Fibroblast of gingiva (primary cell): ENCODE measurements at places on chromosomes 1 and 21.

DNA sequence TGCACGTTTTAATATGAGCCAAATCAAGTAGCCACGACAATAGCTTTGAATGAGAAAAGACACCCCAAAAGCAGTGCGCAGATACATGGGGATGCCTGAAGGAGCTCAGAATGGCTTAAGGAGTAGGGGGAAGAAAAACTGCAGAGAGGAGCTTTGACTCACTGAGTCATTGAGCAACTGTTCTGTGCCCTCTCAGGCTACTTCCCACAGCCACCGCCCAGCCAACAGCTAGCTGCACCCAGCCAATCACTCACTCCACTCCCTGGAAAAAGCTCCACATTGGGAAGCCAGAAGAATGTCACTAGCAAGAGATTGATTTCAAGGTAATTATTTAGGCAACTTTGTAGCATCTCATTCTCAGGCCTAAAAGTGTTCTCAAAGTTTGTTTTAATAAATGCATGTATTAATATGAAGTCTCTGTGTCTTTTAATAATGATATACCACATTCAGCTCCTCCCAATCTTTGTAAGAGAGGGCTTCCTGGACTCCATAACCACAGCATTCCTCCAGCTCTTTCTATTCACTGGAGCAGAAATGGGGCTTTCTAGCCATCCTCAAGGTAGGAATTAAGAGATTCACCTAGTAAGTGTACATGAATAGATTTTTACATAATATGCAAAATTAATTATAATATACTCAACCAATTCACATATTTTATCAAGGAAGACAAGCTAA, 16.8 kb downstream of the DUSP10 start:
- DNase-seq = peak; percentile 63

DNA sequence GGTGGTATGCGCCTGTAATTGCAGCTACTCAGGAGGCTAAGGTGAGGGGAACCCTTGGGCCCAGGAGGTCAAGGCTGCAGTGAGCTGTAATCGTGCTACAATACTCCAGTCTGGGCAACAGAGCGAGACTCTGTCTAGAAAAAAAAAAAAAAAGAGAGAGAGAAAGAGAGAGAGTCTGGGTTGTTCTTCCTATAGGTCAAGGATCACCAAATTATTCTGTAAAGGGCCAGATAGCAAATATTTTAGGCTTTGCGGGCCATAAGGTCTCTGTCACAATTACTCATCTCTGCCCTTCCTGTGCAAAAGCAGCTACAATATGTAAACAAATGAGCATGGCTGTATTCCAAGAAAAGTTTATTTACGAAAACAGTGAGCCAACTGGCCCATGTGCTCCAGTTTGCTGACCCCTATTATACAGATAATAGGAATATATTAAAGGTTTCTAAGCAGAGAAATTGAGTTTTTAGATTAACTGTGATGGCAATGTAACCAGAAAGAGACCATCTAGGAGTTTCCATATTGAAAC, 2.1 kb downstream of the SASS6 start:
- DNase-seq = peak; percentile 42

DNA sequence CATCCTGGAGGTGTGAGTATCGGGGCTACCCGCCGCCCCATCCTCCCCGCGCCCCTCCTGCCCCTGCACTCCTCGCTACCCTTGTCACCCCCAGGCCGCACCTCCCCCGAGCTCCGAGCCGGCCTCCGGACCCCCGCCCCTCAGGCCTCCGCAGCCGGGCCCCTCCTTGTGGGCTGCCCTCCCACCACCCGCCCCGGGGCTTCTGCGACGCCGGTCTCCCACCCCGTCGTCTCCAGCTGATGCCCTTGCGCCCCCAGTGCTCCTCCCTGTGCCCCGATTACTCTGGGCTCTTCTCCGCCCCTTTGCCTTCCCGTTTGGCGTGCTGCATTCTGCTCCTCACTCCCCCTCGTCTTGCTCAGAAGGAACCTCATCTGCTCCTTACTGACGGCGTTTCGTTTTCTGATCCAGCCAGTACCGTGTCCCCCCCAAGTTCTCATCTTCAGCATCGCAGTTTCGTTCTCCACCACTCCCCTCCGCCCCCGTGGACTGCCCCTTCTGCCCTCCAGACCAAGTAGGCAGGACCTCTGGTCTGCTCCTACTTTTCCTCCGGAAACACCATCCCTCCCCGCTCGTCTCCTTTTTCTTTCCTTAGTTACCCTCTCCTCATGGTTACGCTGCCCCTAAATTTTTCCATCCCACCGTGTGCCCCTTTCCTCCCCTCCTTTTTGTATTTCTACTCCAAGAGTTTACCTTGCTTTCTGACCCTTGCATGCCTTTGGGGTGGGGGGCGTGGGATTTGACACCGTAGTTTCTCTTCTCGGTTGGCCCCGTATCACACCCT, 841 bp downstream of the SNX27 start:
- DNase-seq = peak; percentile 14

DNA sequence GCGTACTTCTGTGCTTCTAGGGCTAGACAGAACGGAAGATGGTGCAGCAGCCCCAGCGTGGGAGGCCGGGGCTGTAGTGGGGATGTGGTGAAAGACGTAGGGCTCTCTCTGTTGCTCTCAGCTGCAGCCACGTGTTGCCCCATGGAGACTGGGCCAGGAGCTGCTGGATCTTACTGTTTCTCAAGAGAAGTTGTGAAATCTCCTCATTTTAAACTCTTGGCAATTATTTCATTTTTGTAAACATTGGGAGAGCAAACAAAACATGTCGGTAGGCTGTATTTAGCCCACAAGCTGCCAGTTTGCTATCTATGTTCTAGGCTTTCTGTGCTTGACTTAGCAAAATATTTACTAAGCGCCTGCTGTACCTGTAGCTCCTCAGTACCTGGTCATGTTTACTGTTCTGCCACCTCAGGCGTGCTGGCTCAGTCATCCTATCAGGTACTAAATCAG, 15.9 kb upstream of the ELOA start:
- DNase-seq = peak; percentile 97

- no peak for DNase-seq
These were observed 8.7 kb upstream of the RGS4 start for GRCh38 chr1:163060343-163061007.

- DNase-seq = peak; percentile 52
These were observed 294.4 kb downstream of the PLPP3 start for GRCh38 chr1:56284928-56285327.

- no peak for DNase-seq
These were observed 93.0 kb upstream of the SMYD2 start for GRCh38 chr1:214187933-214188332.

DNA sequence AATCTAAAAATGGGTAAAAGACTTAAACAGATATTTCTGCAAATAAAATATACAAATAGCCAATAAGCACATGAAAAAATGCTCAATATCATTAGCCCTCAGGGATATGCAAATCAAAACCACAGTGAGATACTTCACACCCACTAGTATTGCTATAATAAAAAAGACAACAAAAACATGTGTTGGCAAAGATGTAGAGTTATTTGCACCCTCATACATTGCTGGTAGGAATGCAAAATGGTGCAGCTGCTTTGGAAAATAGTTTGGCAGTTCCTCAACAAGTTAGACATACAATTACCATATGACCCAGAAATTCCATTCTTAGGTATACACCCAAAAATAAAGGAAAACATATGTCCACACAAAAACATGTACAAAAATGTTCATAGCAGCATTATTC, 30.2 kb downstream of the ZZZ3 start:
- peak; percentile 79 for DNase-seq

- no peak for DNase-seq
These were observed 4.9 kb upstream of the PROX1 start for GRCh38 chr1:213982672-213983492.

DNA sequence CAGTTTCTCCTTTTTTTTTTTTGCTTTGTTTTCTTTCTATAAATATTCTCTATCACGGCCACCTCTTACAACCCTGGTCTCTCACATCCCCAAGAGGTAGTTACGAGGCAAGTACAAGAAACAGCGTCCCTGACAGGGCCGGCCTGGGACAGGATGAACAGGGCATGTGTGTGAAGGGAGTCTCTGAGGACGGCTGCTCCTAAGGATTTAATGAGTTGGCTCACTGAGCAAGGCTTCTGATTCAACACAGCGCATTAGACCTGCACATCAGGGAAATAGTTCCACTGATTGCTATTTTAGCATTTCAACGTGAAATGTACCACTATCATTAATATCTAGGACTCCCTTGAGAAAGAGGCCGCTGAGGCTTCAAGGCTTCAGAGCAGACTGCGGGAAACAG, 54.0 kb downstream of the NTPCR start:
- DNase-seq = no peak

DNA sequence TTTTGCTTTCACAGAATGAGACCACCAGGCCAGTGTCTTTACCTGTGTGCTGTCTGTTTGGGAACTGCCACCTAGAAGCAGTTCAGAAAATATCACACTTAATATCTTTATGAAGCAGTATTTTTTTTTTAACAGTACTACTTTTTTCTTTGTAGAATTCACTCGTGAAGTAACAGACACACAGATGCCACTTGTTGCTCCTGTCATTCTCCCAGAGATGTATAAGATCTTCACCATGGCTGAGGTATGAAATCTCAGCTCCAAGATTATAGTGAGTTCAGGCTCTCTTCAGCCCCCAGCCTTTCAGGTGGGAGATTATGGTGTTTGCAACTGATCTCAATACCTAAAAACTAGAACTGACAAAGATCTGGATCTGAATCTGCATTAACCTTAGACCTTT, 23.0 kb downstream of the IPO9 start:
- DNase-seq = no peak

DNA sequence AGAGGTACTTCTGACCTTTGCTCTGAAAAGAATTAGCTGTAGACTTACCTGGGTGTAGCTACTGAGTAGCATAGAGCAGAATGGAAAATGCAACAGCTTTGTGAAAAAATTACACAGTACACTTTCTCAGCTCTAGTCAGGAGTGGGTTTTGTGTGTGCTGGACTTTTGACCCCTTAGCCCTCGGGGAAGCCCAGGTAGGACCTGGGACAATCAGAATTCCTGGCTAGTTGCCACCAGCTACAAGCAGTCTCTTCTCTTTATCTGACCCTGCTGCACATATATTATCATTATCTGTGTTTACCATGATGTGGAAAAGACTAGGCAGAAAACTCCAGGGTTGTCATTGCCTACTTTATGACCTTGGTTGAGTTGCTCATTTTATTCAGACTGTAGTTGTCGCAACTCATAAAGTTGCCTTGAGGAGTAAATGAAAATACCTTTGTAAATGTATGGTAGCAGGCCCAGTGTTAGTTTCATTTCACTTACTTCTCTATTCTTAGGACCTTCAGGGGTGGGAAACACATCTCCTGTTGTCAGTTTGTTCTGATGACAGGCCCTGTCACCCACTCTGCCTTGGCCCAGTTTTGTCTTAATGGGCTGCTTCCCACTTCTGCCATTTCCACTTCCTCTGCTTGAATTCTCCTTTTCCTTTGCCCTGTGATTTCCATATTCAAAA, 5.4 kb downstream of the NEK7 start:
- DNase-seq = no peak

- DNase-seq = peak; percentile 68
These were observed 568.3 kb upstream of the ADGRL2 start for GRCh38 chr1:81232420-81232819.

- DNase-seq = peak; percentile 18
These were observed 24.4 kb downstream of the SLC45A1 start for GRCh38 chr1:8342325-8342724.

DNA sequence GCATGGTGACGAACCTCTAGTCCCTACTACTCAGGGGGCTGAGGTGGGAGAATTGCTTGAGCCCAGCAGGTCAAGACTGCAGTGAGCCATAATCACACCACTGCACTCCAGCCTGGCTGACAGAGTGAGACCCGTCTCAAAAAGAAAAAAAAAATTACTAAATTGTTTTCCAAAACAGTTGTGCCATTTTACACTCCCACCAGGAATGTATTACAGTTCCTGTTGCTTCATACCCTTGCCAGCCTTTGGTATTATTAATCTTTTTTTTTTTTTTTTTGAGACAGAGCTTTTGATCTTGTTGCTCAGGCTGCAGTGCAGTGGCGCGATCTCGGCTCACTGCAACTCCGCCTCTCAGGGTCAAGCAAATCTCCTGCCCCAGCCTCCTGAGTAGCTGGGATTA, 55.9 kb downstream of the RPS6KA1 start:
- no peak for DNase-seq

DNA sequence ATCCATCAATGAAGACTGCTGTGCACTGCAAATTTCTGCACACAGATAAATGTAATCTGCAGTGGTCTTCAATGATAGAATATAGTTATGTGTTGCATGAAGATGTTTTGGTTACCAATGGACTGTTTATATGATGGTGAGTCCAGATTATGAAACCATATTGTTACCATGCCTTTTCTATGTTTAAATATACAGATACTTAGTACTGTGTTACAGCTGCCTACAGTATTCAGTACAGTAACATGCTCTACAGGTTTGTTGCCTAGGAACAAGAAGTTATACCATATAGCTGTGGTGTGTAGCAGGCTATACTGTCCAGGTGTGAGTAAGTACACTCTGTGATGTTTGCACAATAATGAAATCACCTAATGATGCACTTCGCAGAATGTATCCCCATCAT, 40.8 kb downstream of the SORT1 start:
- no peak for DNase-seq

GRCh38 chr1:185936641-185937040, 202.4 kb downstream of the HMCN1 start:
- DNase-seq = no peak

- DNase-seq = no peak
These were observed 2.0 kb downstream of the RPRD2 start for GRCh38 chr1:150365941-150366340.

DNA sequence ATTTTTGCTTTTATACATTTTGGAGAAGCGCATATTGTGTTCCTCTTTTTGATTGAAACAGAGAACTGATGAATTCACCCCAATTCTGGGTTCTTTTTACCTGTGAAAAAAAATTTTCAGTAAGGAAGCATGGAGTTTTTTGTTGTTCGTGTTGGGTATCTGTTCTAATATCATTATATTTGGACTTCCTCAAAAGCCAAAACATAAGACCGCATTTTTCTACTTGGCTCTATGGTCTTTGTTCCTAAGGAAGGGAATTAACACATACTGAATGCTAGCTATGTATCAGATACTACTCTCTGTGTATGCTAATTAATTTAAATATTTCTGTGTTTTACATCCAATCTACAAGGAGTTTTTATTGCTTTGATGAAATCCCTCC, 12.9 kb downstream of the EPB41 start:
- DNase-seq = no peak

DNA sequence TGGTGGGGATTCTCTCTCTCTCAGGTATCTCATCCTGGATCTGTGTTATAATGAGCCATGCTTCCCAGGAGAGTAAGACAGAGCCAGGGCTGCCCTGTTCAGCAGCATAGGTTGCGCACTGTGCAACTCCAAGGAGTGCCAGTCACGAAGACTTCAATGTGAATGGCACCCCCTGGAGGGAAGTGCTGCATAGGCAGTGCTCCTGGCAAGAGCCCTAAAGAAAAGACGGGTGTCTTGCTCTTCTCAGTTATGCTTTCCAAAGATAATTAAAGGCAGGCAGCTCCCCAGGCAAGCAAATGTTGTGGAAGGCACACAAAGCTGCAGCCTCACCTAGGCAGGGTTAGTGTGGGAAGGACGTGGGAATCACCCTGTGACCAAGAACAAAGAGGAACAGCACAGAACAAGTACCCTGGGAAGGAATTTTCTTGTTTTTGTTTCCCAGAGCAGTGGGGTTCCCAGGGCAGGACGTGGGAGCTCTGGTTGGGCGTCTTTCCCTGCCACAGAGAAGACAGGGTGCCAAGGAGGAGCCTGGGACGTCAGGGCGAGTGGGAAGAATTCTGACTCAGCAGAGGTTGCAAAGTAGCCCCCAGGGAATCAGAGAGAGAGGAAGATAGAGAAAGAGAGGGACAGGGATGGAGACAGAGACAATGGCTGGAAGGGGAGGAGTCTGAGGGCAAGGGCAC, 120.9 kb downstream of the KCNN3 start:
- DNase-seq = peak; percentile 11
